ENCODE measurements at places on chromosomes 2 and 18.

- no peak for DNase-seq
Observed at GRCh38 chr18:68713131-68713530, 1.8 kb downstream of the TMX3 start.

DNA sequence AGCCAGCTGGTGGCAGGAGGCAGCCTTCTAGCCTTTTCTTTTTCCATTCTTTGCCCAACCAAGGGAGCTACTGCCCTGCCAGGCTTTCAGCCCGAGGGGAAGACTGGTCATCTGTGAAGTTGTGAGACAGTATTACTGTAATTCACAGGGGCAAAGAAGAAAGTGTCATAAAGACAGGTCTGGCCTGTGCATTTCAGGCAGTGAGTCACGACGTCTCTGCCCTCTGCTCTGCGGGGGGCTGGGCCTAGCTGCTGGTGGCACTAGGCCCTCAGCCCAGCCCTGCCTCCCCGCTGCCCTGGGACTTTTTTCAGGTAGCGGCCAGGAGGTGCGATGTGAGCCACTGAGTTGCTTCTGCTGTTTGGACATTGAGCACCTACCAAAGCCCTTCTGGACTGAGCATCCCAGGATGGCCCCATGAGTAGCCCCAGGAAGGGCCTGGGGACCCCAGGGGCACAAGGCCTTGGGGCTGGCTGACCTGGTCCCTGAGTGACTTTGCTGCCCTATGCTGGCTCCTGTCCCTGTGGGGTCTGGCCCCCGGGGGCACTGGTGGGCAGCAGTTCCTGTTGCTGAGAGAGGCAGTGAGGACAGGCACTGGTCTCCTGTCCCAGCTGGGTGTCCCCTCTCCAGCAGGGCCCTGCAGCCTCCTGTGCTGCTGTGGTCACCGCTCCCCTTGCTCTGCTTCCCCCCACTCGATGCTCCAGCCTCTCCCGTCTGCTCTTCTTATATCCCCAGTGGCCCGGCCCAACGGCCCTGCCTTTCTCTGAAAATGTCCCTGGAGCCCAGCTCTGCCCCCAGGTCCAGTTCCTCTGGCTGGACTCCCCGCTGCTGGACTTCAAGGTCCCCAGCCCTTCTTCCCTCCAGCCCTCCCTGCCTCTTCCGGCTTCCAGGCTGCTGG, 7.0 kb downstream of the INHBB start:
- DNase-seq, result no peak

GRCh38 chr2:121076885-121077549, 208.0 kb downstream of the TFCP2L1 start:
- peak; percentile 85 for DNase-seq

DNA sequence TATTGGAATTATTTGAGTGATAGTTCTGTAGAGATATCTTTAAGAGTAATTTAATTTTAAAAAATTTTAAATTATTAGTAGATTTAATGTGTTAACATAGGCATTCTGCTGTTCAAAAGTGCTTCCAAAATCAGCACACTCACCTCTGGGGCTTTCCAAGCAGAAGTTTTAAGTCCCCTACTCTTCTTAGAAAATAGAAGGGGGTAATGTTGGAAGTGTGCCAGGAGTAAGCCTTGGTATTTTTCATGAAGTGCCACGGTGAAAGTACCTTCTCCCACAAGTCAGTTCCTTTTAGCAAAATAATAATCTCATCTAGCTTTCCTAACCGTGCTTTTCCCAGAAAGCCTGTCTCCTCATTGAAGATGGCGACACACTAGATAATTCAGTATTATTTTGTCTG, 3.9 kb upstream of the TNFRSF11A start:
- DNase-seq, result peak; percentile 9

- DNase-seq, result no peak
Observed at GRCh38 chr2:160039166-160039903, 23.1 kb downstream of the PLA2R1 start.

- no peak for DNase-seq
Observed at GRCh38 chr2:38152035-38152434, 76.1 kb upstream of the CYP1B1 start.

DNA sequence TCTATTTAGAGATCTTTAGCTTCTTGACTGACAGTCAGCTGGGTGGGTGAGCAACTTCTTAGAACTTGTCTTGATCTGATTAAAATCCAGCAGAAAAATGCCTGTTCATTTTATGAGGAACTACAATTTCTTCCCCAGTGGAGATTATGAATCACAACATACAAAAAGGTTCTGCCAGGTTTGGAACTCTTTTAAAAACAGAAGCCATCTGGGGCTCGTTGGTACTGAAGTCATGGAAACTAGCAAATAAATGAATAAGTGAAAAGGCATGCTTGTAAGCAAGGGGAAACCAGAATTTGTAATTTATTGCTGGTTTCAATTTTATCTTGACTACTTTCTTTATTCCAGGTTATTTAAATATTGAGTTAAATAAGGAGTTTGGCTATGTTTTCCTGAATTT, 767.4 kb downstream of the MBD2 start:
- DNase-seq, result peak; percentile 73

GRCh38 chr2:220396287-220396686, 768.9 kb downstream of the SLC4A3 start:
- DNase-seq, result no peak

GRCh38 chr2:39996653-39997080, 217.6 kb upstream of the THUMPD2 start:
- DNase-seq, result peak; percentile 87

GRCh38 chr2:220144411-220144810, 517.0 kb downstream of the SLC4A3 start:
- no peak for DNase-seq

- no peak for DNase-seq
Observed at GRCh38 chr2:45220227-45220626, 211.0 kb upstream of the SIX2 start.

DNA sequence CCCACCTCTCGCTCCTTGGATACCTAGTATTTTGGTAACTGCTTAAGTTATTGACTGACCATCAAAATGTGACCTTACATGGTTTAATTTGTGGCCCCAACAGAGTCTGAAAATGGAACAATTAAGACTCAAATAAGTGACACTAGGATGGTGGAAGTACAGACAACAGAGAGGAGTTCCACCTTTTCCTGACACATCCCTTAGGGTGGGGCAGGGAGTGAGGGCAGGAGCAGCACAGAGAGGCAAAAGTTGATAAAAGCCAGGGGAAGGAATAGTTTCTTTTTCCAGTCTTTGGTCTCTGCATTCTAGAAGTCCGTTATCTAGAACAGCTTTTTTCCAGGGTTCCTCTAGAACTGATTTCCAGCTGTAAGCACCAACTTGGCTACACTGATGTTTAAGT, 32.2 kb downstream of the FTCDNL1 start:
- DNase-seq, result no peak

GRCh38 chr2:215396595-215397313, 39.1 kb downstream of the FN1 start:
- no peak for DNase-seq

DNA sequence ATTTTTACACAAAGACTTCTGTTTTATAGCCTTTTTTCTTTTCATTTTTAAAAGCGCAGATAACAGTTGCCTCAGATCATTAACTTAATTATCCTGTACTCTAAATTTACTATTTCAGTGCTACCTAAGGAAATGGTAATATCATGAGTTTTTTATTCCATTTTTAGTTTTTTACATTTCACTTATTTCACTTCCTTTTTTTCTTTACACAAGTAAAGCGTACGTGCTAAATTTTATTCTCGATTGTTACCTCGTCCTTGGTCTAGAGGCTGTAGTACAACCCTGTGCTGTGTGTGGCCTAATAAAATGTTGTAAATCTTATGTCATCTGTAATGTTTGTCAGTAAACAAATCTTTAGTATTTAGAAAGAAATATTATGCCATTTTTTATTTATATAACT, 49.2 kb downstream of the CRIM1 start:
- no peak for DNase-seq

GRCh38 chr2:225282858-225283710, 116.4 kb upstream of the NYAP2 start:
- DNase-seq, result peak; percentile 33

GRCh38 chr2:160694631-160695030, 201.0 kb upstream of the RBMS1 start:
- no peak for DNase-seq

GRCh38 chr2:168002021-168002553, 245.3 kb downstream of the STK39 start:
- DNase-seq, result peak; percentile 51

- DNase-seq, result peak; percentile 62
Observed at GRCh38 chr2:231800493-231801091, 14.3 kb downstream of the COPS7B start.

DNA sequence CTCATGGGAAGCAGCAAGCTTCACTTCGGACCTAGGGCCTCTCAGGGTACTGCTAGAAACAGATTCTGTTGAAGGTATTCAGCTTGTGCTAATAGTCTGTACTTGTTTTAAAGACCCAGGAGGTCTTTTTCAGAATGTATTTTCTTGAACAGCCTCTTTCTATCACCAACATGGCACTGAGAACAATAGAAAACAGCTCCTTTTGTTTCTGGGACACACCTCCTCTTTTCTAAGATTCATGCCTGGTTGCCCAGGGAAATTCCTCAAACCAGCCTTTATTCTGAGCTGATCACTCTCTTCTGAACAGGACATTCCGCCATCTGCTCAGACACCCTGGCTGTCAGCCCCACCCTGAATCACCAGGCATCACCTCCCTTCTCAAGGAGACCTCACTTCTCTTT, 389.6 kb downstream of the TGIF1 start:
- DNase-seq, result no peak

DNA sequence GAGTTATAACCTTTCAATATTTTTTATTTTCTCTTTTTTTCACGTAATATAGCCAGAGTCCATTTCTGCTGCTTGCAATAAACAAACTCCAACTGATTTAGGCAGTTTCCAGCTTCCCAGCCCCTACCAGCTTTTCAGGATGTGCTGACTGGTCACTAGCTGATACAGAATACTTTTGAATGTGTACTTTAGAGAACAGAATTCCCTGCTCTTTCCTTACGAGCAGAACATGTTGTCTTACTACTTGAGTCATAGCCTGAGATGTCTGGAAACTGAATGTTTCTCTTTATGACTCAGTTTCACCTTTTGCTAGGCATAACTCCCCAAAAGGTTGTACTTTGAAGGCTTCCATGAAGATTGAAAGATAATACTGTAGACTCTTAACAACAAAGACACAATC, 44.5 kb upstream of the KCNE4 start:
- DNase-seq, result no peak

- DNase-seq, result no peak
Observed at GRCh38 chr2:70461981-70462876, 91.4 kb downstream of the TGFA start.

DNA sequence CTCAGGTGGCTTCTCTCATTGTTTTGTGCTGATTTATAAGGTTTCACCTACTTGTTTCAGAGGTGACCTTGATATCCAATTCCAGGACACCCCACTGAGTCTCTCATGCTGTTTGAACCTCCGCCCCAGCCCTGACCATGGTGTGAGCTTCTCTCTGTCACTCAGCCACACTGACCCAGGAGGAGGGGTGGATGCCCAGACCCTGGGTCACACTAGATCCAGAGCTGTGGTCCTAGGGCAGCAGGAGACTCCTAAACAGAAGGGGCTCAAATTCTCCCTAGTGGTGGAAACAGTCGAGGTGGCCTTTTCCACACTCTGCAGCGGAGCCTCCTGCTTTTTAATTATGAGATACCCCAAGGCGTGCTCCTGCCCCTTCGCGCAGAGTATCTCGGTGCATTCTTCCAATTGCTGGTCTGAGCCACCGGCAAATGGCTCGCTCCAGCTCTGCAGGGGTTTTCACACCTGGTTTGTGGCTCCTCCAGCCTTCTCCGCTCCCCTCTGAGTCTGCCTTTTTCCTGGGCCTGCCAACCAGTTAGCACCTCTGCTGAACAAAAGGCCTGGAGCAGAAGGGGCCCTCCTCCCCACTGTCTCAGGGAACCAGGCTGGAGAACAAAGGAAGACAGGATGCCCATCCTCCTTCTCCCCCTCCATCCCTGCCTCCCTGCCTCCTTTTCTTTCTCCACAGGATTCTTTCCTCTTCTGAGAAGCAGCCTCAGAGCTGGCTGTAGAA, 147.3 kb upstream of the SPRED2 start:
- no peak for DNase-seq

DNA sequence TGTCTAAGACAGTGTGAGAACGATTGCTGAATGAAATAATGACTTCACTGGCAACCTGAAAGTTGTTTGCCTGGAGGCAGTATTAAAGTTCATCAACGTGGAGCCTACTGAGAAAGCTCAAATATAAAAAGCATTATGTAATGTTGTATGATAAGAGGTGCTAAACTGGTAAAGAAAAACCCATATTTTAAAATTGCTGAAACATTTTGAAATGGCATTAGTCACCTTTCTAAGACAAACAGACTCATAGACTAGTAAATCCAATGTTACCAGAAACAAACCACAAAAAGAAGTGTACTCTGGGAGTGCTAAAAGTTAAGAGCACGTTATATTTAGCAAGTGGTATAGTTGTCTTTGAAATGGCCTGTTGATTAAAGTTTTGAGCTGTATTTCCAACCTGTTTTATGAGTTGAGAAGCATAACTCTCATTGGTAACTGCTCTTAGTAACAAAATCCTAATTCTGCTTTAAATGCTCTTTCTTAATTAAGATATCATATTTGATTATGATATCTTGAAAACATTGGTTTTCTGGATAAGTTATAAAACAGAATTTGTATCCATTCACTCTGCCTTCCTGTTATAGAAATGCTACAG, 62.7 kb downstream of the CYP1B1 start:
- DNase-seq, result no peak

DNA sequence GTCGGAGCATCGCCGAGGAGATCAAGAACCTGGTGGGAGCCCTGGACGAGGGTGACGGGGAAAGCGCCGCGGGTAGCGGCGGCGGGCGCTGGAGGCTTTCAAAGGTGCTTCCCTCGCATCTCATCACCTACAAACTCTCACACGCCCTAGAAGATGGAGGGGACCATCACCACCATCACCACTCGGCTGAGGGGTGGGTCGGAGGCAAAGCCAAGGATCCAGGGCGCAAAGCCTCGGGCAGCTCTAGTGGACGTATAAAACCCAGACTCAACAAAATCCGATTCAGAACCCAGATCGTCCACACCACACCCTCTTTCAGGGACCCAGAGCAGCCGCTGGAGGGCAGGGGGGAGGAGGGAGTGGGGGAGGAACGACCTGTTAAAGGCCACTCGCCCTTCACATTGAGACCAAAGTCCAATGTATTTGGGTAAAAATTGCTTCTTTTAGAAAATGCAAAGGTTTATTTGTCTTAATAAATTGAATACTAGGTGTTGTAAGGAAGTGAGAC, 1.5 kb downstream of the SOWAHC start:
- no peak for DNase-seq

DNA sequence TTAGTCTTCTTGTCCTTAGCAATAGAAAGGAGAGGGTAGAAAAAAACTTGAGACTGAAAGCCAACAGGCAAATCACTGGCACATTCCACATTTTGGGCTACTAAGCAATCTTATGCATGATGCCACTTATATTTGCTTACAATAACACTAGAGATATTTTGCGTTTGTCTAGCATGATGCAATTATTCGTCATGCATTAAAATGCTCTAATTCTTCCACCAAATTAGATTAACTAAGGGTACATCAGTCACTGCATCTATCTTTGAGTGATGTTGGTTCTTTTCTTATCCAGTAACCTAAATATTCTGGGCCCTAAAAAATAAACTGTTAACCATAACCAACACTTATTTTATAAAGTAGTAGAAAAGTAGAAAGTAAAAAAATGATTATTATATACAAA, 1311.7 kb upstream of the CDH2 start:
- DNase-seq, result no peak
